Posterior cingulate gyrus (tissue), 11 donors: ENCODE measurements at places on chromosomes 11 and 22.

- DNase-seq: no peak
These were observed 8.4 kb downstream of the LINC01488 start for GRCh38 chr11:69489746-69490365.

- DNase-seq: no peak
These were observed 32.9 kb upstream of the CLMP start for GRCh38 chr11:123227763-123228495.

- DNase-seq: no peak
These were observed 96.0 kb downstream of the ETS1 start for GRCh38 chr11:128491195-128491936.

GRCh38 chr11:128559496-128560103 is 27.8 kb downstream of the ETS1 start:
- no peak for DNase-seq

- peak; percentile 50 for DNase-seq
These were observed 34.7 kb upstream of the SEPTIN5 start for GRCh38 chr22:19679522-19680101.

DNA sequence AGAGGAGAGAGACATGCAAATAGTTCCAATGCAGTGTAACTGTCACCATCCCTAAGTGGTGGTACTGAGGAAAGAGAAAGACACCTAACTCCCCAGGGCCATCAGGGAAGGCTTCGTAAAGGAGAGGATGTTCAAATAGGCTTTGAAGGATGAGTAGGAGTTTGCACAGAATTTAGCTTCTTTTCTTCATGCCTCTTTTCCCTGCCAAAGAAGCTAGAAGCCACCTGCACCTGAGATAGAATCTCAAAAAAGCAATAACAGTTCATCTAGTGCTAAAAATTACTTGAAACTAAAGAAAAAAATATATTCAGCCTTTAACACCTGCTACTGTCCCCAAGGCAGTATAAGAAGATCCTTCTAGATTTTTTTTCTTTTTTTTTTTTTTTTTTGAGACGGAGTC is 16.7 kb upstream of the XBP1 start:
- DNase-seq: no peak

DNA sequence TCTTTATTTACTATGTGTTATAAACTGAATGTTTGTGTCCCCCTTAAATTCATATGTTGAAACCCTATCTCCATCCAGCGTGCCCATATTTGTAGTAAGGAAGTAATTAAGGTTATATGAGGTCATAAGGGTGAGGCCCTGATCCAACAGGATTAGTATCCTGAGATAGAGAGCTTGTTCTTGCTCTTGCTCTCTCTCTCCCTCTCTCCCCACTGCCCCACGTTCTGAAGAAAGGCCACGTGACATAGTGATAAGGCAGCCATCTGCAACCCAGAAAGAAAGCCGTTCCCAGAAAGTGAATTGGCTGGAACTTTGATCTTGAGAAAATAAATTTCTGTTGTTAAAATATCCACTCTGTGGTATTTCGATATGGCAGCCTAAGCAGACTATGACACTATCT is 212.5 kb downstream of the SWAP70 start:
- no peak for DNase-seq

GRCh38 chr11:12539572-12539971 is 134.6 kb upstream of the TEAD1 start:
- no peak for DNase-seq

DNA sequence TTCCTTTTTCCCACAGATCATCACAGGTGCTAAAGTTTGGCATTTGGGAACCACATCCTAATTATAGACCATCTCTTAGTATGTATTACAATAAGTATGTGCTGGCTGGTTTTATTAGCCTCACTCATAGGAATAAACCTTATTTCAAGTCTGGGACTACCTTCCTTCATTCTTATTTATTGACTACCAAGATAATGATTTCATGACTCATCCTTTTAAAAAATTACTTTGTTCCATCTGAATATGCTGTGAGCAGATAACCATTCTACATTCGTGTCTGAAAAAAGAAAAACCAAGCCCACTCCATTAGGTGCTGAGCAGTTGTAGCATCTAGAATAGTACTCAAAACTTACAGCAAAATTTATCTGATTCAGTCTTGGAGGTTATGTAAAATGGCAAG is 12.3 kb downstream of the TNRC6B start:
- DNase-seq: no peak

DNA sequence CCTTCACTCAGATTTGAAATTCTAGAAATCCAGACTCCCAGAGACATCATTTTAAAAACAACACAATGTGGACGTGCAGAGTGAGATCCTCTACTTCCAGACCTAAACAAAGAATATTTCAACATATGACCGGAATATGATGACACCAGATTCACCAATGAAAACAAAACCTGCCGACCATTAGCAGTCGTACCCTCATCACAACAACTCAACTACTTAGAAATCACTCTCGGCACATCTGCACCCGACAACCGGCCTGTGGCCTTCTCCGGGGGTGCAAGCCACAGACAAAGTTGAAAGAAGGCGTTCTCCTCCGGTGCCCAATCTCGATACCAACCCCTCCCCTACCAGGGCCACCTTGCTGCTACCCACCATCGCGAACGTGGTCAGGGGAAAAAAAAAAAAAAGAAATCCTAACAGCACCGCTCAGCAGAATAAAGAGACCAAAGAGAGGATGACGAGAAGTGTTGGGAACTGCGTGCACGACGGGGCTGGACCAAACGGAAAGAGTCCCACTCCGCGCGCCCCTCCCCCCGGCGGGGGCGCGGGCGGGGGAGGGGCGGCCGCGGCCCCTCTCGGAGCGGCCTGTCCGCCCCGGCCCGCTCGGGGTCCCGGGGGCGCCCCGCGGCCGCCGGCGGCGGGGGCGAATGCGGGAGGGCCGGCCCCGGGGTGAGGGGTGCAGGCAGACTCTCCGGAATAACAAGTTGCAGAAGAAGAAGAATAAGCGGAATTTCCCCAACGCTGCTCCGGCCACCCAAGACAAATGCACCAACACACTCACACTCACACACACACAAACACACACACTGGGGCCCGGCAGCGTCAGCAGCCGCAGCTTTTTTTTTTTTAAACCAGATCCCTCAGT is 1.7 kb downstream of the PHF21A start:
- DNase-seq: no peak

DNA sequence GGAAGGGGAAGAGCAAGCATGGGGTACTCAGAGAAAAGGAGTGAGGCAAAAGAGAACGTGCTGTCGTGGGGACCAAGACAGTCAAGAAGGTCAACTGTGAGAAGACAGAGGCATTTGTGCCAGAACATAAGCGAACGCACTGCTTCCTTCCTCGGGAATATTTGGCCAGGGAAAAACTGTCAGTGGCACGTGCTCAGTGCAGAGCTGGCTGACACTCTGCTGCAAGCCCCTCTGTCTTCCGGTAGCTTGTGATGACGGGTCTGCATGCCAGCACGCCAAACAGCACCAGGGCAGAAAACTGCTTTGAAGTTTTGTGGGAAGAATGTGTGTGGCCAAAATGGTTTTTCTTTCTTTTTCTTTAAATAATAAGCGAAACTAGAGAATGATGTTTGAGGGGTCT is 60.6 kb downstream of the SMCO4 start:
- DNase-seq: no peak

GRCh38 chr11:88886796-88887195 is 179.0 kb downstream of the GRM5 start:
- no peak for DNase-seq

GRCh38 chr22:27405672-27406388 is 395.7 kb downstream of the MN1 start:
- no peak for DNase-seq

DNA sequence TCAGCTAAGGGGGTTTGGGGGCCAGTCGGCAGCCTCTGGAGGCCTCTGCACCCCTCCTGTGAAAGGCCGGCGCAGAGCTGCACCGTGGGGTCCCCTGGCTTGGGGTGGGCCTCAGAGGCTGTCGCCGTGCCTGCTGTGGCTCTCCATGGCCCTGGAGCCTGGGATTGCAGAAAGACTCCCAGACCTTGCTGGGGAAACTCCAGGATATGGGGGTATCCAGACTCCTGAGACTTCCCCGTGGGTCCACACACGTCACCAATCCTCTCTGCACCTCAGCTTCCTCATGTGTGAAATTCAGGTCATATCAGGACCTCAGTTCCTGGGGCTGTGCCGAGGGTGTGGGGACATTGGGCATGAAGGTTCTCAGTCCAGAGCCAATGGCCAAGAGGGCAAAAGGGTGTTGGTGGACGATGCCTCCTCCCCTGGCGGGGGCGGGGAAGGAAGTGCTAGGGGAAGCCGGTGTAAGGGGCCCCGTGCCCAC is 97.1 kb downstream of the KCNQ1 start:
- DNase-seq: no peak
